ENCODE measurements at places on chromosomes 11 and 22. TPM values are rescaled to one million over a fixed set of nuclear protein-coding genes. Genes with fewer than 3 reads are reported as not detected.

- no peak for DNase-seq
Observed at GRCh38 chr22:21032037-21032867, at the start of gene SLC7A4. Gene SLC7A4, minus strand, starts transcription at chr22:21032561. Its CDS starts 749 bp downstream, at chr22:21031812.

PLEKHA7 gene
- 49.8 TPM for total RNA-seq

F2 gene
- not detected for total RNA-seq

DNA sequence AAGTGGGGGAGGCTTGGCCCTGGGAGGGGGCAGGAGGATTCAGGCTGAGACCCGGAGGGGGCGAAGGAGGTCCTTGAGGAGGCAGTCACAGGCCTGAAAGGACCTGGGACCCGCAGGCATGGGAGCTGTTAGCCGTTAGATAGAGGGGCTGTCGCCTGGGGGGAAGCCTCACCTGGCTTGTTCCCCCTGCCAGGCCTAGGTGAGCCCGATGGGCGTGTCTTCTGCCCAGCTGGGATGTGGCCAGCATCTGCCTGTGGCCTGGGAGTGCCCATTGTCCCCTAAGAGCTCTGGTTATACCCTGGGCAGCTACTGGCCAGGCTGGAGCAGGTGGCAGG lies 1.8 kb upstream of the DUSP8 start:
- DNase-seq: no peak

DNA sequence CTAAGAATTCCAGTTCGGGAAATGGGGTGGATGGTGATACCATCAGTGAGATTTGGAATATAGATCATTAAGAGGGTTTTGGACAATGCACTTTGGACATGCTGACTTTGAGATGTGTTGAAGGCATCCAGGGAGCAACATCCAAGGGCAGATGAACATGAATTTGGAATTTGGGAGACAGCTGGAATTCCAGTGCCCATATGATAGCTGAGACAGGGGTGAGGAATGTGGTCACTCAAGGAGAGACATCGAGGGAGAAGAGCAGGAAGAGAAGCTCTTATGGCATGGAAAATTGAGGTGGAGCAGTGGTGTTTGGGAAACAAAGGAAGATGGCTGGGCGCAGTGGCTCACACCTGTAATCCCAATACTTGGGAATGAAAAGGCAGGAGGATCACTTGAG lies 11.8 kb upstream of the MICAL2 start:
- DNase-seq: no peak

GSTT4 gene
- total RNA-seq: not detected

DNA sequence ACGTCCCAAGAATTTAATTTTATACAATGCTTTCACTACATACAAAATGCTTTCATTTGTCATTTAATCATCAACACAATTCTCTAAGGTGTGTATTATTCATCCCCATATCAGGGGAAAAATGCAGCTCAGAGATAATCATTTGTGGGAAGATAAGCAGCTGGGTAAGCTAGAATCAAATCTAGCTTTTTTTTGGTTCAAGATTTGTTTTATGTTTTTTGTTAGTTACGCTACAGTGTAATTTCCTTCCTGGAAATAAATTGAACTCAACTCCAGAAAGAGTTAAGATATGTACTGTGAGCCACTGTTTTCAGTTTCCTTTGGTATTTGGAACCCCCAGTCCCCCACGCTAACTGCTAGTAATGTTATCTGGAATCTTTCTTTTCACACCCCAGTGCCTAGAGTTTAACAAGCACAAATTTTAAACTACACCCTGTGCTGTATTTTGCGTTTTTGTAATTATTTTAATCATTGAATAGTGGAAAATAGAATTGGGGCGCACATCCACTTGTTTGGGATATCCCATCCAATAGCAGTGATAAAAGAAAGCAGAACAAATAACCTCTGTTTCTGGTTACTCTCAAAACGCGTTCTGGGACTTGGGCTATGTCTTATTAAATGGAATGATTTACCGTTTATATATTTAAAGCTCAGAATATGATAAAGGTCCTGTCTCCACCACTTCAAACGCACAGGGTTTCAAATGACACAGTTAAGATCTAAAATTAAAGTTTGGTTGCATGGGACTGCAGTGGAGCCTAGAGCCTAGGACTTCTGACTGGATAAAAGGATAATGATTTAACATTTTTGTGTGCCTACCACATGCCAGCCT lies 2.1 kb upstream of the HSPA8 start:
- DNase-seq: no peak

DNA sequence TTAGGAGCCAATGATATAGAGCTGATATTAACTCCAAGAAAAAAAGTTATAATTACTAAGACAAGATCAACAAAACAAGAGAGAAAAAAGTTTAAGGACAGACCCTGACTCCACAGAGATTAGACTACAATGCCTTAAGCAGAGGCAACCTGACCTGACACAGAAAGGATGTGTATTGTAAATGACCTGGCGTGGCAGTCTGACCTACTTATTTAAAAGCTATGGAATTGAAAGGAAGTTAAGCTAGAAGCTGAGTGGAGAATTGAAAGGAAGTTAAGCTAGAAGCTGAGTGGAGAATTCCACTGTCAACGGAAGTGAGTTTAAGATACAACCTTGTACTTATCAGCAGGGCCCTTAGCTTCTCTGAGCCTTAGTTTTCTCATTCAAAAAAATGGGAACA lies 885.4 kb downstream of the OPCML start:
- no peak for DNase-seq
